ENCODE measurements at places on chromosomes 5 and 9. TPM values are rescaled to one million over a fixed set of nuclear protein-coding genes. Genes with fewer than 3 reads are reported as not detected.

Gene PDLIM7
- polyA plus RNA-seq, result 141 TPM

DNA sequence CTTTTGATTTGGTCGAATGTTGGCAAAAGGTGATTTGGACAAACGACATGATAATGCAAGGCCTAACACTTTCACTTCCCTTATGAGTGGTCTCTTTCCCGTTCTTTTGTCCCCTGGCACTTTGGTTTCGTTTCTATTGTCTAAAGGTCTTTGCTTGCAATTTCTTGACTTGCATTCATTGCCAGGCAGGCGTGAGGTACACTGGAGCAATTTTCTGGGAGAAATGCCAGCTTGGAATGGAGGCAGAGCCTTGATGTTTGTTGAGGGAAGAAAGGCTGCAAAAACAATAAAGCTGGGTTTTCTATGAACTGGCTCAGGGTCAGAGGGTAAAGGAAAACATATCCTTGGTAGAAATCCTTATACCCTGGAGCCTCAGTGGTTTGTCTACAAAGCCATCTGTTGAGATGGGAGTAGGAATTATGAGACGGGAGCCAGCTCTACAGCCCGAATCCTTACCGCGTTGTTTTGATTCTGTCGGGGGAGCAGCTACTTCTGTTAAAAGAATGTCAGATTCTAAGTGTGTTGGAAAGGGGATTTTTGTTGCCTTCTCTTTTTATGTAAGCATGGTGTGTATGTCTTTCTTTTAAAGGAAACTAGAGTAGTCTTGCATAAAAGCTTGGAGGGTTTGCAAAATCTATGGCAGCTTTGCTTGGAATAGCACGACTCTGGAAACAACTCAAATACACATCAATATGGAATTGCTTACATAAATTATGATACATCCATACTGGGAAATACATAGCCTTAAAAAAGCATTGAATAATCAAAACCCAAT lies 158.9 kb downstream of the RMI1 start:
- no peak for DNase-seq

GRCh38 chr5:178067755-178068154 lies 45.6 kb upstream of the N4BP3 start:
- DNase-seq, result no peak

Gene FBLL1
- polyA plus RNA-seq, result 0.06 TPM
